Activated CD4-positive, CD25-positive, alpha-beta regulatory T cell (primary cell): ENCODE measurements at places on chromosomes 16 and 17.

DNA sequence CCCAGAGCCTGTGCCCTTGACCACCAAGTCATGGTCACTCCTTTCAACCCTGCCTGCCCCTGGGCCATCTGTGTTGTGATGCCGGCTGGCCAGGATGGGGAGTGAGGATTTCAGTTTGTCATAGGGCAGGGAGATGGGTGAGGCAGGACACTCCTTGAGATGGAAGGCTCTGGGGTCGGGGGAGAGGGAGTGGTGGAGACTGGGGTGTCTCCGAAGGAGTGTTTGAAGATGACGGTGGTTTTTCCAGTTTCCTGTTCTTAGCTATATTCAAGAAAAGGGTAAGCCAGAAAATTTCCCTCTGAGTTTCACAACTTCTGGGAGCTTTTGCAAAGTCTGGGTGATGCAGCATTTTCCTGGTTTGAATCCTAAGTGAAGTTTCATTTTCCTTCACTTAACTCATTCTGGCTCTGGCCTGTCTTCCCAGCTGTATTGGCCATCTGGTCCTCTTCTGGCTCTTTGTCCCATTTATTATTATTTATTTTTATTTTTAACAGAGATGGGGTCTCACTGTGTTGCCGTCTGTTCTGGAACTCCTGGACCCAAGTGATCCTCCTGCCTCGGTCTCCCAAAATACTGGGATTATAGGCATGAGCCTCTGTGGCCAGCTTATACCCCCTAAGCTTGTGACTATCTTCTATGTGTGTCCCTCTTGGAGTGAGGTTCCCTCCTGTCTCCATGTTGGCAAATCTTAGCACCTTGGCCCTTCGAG is 27.7 kb downstream of the ABCC1 start:
- no peak for DNase-seq

- DNase-seq: no peak
Observed at GRCh38 chr17:71726341-71726740, 394.5 kb upstream of the SOX9 start.

DNA sequence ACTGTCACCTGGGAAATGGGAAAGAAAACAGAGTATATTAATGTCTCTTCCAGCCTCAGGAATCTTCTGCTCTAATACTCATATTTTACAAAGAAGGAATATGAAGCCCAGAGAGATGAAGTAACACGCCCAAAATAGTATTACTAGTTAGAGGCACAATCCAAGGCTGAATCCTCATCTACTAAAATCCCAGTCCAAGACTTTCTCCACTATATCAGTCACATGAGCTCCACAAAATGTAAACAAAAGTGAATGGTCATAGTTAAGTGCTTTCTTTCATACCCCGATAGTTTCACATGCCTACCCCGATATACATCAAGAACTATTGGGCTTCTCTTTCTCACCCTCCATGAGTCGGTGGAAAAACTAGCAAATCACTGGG is 965 bp downstream of the INTS2 start:
- no peak for DNase-seq

- no peak for DNase-seq
Observed at GRCh38 chr17:78653382-78653781, 76.2 kb upstream of the DNAH17 start.

DNA sequence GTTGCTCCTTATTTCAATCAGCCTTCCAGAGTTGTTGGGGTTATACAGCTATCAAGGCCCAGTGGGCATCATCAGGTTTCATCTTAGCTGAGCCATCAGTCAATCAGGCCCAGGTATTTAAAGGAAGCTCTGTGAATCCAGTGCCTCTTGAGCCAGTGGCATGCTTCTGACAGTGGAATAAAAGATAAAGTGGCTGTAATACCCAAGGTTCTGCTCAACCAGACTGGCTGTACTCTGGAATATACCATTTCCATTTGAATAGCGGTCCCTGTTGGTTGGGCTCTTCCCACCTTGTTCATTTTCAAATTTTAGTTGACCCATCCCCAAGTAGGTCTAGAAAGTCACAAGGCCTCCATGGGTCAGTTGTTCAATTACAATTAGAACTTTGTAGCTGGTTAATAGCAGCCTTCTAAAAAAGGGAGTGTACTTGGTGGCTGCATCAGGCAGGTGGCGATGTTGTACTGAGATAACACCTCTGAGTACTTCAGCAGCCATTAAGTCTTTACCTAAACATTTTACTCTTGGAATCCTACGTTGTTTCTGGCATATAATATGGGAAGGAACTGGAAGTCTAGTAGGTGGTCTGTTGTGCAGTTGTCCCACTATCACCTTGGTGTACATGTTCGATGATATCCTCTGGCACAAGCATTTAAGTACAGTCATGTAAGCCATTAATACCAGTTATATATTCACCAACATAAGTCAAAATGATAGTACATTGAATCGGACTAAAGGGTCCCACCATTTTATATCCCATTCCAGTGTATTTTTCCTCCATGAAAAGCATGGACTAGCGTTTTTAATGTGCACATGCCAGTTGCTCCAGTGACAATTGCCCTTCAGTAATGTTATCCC is 294.1 kb downstream of the BCAS3 start:
- no peak for DNase-seq

DNA sequence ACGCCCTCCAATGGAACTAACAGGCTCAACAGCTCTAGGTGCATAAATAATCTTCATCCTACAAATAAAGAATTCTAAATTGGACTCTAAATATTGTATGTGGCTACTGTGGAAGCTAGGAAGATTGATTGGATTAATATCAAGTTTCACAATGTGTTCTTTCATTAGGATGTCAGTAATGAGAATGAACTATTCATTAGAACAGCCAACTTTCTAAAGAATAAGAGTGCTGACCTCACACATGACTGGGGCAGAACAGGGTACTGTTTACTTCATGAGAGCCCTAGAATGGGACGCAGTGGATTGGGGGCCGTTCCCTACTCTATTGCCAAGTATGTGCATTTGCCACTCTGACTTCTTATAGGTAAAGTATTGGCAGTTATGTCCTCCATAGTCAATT is 528.2 kb upstream of the RBFOX1 start:
- no peak for DNase-seq

- no peak for DNase-seq
Observed at GRCh38 chr17:67125417-67125816, 81.1 kb downstream of the CACNG1 start.

GRCh38 chr16:70428178-70428998 is 10.5 kb downstream of the ST3GAL2 start:
- no peak for DNase-seq

- DNase-seq: no peak
Observed at GRCh38 chr16:4795181-4795827, at the start of gene SMIM22. SMIM22 (plus strand) TSS chr16:4795369; CDS start chr16:4795735, 366 bp downstream.

GRCh38 chr17:81008140-81008539 is 16.5 kb downstream of the CHMP6 start:
- DNase-seq: no peak

- DNase-seq: no peak
Observed at GRCh38 chr17:17952691-17953090, 19.5 kb downstream of the TOM1L2 start.

DNA sequence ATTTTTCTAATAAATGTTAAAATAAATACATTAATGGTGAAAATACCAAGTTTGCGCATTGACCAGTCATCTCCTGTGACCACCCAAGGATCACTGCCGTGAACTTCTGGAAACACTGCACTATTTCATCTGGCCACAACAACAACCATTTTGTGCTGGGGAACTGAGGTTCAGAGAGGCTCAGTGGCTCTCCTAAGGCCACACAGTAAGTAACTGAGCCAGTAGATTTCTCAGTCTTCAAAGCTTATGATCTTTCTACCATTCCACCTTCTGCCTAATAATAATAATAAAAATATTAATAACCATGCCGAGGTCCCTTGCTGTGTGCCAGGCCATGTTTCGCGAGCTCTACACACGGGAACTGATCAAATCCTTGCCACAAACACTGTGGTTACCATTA is 182.0 kb downstream of the IRF8 start:
- no peak for DNase-seq

DNA sequence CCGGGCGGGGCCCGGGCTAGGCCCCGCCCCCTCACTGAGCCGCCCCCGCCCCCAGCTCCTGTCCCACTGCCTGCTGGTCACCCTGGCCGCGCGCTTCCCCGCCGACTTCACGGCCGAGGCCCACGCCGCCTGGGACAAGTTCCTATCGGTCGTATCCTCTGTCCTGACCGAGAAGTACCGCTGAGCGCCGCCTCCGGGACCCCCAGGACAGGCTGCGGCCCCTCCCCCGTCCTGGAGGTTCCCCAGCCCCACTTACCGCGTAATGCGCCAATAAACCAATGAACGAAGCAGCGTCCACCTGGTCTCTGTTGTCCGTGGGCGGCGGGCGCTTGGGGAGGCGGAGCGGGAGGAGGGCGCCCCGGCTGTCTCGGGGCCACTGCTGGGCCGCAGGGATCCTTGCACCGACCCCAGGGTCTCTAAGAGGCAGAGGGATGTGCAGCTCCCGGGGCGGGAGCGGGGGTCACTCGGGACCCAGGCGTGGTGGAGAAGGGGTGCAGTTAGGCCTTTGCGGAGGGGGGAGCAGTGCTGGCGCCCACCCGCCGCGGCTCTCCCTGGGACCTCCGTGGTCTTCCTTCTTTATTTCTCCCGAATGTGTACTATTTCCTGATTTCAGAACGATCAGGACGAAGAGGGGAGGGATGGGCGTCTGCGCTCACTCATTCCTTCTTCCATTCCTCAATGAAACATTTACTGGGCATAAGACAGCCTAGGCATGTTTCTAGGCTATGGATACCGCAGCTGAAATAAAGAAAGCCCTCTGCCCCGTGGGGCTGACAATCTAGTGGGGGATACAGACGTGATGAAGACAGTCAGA is 2.0 kb downstream of the HBZ start:
- no peak for DNase-seq

DNA sequence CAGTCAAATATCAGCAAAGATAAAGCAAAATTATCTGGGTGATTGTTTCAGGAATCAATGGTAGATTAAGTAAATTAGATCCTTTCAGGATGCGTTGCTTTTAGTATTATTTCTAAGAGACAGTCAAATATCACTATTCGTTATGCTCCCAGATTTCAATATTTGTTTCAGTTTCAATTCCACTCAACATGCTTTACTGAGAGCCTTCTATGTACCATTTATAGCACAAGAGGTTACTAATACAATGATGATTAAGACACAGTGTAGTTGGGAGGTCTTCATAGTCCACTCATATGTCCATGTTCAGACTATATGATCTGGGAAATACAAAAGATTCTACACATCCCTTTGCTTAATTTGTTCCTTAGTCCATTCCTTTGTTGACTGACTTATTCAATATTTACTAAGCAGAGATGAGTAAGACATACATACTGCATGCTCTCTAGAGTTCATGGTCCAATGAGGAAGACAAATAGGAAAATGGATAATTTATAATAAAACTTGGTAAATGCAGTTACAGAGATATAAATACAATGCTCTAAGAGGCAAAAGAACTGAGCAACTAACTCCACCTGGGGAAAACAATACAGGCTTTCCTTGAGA is 88.2 kb upstream of the NOG start:
- no peak for DNase-seq

- no peak for DNase-seq
Observed at GRCh38 chr17:64632606-64633005, 29.5 kb downstream of the SMURF2 start.

- peak; percentile 33 for DNase-seq
Observed at GRCh38 chr17:48439875-48440505, 10.0 kb upstream of the SKAP1 start.

DNA sequence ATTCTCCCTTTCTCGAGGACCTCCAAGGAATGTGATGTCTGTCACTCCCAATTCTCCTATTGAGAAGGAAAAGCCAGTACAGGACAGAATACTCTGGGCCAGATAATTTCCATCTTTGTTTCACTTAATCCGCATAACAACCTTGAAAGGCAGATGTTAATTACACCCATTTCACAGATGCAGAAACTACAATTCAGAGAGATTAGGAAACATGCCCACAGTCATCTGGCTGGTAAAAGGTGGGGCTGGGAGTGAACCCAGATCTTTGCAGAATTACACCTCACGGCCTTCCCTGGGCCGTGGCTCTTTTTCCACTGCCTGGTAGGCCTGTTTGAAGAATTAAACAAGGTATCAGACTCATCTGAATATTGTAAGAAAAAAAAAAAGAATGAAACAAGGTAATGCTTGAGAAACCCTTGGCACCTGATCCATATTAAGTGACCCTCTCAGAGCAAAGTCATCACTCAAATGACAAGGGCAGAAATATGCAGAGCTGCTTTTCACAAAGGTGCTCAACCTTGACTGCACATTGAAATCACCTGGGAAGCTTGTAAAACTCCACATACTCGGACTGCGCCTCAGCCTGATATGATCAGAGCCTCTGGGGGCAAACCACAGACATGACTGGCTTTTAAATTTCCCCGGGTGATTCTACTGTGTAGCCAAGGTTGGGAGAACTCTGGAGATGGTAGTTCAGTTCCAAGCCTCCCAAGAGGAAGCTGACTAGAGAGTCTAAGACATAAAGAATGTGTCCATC is 16.6 kb upstream of the G6PC1 start:
- no peak for DNase-seq

DNA sequence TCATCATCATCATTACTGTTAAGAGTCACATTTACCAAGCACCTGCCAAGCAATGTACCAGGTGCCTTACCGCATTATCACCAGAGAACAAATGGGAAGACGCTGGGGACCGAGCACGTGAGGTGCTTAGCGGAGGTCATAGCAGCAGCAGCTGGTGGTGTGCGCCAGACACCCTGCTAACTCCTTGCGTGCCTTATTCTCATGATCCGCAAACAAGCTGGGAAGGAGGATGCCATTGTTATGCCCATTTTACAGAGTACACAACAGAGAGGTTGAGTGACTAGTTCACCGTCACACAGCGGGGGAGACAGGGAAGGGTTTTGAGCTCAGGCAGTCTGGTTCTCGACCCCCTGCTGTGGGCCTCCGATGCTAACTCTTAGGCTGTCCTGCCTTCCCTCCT is 7.3 kb downstream of the ATP2A3 start:
- no peak for DNase-seq

DNA sequence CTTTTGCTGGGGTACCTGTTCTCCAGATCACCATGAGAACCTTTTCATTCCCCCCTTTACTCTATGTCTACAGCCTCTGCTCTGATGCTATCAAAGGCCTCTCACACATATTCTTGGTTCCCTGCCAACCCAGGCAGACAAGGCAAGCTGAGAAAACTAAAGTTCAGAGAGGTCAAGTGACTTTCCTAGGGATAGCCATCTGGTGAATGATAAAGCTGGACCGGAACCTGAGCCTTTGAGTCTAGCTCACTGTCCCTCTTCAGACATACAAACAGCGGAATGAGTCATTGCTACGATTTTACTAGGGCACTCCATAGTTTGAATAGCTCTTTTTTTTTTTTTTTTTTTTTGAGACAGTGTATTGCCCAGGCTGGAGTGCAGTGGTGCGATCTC is 73.3 kb downstream of the XYLT1 start:
- DNase-seq: no peak
